NCI-H1417 treated with DMSO at 0.1 percent for 48 hours (cell line): ENCODE measurements at places on chromosomes 16 and 17.

DNA sequence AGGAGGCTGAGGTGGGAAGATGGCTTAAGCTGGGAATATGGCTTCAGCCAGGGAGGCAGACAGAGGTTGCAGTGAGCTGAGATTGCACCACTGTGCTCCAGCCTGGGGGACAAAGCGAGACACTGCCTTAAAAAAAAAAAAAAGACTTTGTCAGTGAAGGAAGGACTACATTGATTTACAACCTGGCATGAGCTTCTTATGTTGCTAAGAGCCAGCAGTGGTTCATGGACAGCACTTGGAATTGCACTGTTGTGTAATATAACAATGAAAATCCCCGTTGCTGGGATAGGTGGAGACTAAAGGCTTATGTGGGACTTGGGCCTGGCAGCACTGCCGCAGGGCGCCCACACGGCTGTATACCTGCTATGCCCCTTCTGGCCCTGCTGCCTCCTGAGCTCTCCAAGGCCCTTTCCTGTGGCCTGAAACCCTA is 14.1 kb upstream of the SLC16A5 start:
- no peak for DNase-seq

DNA sequence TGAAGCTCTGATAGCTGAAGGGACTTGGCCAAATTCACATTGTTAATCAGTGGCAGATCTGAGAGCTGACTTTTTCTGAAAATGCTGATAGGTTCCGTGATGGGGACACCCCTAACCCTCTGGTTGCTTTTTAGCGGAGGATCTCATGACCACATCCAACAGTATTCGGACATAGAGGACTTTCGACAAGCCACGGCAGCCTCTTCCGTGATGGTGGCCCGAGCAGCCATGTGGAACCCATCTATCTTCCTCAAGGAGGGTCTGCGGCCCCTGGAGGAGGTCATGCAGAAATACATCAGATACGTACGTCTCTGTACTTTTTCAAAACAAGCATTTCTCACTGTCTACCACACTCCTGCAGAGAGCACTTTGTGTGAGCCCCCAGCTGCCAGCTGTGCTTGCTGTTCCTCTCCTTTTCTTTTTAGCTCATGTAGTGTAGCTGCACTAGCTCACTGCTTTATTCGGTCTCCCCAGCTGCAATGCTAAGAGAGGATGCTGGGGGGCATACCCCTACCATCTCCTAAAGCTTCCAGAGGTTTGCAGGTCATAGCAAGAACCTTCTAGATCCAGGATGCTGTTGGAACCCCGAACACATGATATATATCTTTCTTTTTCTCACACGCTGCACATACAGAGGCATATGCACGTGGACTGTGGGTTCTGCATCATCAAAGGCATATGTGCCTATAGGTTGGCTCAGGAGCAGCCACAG is 14.2 kb upstream of the NFATC3 start:
- no peak for DNase-seq

DNA sequence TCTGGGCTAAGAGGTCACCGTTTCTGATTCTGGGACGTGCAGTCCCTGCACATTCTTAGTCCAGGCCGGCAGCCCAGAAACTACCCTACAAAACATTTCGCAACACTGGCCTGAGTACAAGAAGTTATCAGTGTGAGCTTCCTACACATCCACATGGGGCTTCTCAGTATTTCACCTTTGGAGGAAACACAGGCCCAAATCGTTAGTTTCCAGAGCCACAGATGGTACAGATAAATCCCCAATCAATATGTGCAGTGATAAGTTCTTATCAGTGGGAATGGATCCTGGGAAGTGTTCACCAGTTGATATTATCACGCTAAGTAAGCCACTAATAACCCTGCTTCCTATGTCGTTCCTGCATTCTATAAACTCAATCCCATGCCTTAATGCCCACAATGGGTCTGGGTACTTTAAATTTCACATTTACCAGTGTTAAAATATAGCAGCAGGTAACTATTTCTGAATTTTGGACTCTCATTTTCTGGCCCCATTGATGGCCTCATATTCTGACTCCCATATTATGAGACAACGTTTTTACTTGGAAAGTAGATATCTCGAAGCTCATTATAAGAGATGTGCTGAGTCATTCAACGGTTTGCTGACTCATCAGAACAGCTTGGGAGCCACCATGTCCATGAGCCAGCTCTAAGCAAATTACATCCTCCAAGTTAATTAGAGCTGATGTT is 370.2 kb upstream of the MAF start:
- DNase-seq = no peak

DNA sequence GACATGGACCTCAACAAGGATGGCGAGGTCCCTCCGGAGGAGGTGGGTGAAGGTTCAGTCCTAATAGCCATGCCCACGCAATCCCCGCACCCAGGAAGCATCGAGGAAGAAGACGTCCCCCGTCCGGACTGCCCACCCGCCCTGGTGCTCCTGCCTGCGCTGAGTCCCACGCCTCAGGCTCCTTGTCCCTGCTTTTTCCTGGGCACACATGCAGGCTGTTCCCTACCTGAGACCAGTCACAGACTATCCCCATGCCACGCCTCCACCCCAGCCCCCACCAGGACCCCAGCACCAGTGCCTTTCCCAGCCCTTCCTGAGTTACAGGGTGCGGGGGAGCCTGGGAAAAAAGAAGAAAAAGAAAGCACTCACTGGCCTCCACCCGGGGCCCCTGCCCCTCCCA is 9.0 kb downstream of the FKBP10 start:
- no peak for DNase-seq

DNA sequence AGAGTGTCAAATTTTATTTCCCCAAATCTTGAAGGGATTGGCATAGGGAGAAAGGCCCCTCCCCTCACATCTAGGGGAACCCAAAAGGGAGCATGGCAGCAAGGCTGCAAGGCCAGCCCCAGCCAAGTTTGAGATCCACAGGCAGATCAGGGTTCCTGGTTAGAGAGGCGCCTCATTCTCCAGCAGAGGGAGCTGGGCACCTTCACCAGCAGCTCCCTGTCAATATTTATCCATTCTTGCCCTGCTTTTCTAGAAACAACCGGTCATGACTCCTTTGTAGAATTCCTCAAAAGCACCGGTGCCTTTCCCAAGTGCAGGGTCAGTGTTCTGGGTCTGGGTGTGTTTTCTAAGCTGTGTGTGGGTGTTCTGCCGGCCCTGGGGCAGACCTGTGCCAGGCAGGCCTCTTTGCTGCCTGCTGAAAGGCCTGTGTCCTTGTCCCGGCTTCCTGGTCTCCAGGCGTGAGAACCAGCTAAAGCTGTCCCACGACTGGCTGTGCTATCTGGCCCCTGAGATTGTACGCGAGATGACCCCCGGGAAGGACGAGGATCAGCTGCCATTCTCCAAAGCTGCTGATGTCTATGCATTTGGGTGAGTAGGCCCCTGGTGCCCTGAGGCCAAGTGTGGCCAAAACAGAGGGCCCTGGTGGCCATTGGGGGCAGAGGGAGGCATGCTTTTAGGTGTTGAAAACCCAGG is 21.2 kb upstream of the LGALS9 start:
- DNase-seq = no peak

DNA sequence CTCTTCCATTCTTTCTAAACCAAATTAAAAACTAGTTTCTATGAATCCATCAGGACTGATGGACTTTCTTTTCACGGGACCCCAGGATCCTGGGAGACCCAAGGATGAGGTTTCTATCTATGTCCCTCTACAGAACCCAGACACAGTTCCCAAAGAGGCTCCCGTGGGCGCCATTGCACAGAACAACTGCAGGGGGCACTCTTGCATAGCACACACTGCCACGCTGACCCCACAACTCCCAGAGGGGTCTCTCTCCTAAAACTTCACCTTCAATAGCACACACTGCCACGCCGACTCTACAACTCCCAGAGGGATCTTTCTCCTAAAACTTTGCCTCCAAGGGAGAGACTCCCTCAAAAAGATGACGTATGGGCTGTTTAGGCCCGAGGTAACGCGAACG is 9.0 kb downstream of the ABR start:
- no peak for DNase-seq

DNA sequence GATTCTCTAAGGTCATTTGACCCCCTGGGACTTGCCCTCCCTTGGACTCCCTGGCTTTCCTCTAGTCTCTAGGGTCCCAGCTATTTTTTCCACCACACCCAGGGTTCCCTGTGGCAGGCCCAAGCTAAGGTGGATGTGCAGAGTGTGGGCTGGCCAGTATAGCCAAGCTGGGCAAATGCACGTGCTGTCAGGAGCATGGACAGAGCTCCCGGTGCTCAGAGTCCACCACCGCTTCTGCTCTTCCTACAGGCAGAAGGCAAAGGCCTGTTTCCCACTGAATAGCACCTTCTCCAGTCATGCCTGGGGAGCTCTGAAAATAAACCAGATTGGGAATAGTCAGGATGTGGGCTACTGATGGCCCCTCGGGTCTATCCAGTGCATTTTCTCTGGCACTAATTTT is 53.3 kb downstream of the GNAO1 start:
- DNase-seq = no peak

GRCh38 chr17:73630965-73631595 is 13.2 kb downstream of the SDK2 start:
- DNase-seq = no peak

- no peak for DNase-seq
Measured at GRCh38 chr16:977081-977701, 4.4 kb upstream of the SOX8 start.

- no peak for DNase-seq
Measured at GRCh38 chr17:350706-351448, 1.7 kb downstream of the RPH3AL start.

DNA sequence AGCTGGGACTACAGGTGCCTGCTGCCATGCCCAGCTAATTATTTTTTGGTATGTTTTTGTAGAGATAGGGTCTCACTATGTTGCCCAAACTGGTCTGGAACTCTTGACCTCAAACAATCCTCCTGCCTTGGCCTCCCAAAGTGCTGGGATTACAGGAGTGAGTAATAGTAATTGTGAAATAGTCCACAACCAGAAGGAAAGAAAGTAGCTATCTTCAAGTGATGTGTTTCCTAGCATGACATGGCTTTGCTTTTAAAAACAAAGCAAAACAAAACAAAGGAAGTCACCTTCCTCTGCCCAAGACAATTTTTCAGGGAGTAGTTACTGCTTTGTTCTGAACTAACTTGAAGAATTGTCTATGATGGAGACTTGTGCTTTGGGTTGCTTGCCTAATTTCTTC is 27.0 kb downstream of the ATP6V0A1 start:
- no peak for DNase-seq

DNA sequence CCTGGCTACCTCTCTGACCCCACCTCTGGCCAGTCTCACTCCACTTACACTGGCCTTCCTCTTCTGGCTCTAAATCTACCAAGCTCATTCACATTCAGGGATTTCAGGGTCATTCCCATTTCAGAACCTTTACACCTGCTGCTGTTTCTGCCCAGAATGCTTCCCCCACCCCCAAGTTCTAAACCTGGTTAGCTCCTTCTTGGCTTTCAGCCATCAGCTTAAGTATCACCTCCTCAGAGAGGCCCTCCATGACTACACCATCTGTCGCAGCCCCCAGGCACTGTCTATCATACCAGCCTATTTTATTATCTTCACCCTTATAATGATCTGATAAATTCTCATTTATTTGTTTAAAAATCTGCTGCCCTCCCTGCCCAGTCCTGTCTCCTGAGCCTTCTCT is 23.3 kb upstream of the NGFR start:
- DNase-seq = no peak

DNA sequence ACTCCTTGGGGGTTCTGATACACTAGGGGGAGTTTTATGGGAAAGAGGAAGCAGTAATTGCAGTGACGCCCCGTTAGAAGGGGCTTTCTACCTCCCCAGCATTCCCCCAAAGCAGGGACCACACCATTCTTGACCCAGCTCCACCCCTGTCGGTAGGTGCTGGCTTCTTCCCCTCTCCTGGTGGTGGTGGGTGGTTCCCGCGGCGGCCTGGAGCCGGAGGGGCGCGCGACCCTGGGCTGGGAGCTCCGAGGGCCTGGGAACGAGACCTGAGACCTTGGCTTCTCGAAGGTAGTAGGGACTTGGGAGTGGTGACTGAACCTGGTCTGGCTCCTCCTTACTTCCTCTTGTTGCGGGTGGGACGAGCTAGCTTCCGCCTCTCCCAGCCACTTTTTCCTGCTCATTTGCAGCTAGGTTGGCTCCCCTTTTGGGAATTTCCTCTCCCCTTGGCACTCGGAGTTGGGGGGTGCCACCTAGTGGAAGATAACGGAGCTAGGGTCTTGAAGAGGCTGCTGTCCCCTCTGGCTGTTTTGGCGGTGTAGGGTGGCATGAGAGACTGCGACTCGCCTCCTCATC is 438 bp downstream of the GRN start:
- no peak for DNase-seq

DNA sequence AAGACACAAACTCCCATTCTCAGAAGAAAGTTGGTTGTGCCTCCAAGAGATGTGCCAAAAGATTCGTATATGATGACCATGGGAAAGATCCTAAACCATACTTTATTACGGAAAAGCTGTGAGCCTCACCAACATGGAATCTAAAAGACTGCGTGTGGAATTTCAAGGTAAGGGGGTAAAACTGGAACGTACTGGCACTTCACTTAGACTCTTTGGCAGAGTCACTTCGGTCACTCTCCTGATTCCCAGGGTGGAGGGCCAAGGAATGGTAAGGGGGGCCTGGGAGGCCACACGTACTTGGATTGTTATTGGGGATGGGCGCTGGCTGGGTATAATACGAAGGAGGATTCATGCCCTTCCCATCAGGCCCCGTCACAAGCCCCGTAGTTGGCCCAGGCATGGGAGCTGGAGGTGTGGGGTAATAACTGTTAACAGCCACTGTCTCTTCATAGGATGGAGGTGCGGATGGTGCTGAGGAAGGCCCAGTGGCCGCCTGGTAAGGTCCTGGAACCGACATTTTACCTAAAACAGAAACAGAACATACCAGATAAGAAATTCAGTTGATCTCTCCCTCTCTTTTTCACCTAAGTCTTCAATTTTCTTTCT is 30.4 kb downstream of the LITAF start:
- no peak for DNase-seq

- DNase-seq = no peak
Measured at GRCh38 chr17:37278247-37278894, 97.4 kb upstream of the C17orf78 start.

- DNase-seq = peak; percentile 44
Measured at GRCh38 chr17:3965118-3965800, 1.0 kb upstream of the ATP2A3 start.

DNA sequence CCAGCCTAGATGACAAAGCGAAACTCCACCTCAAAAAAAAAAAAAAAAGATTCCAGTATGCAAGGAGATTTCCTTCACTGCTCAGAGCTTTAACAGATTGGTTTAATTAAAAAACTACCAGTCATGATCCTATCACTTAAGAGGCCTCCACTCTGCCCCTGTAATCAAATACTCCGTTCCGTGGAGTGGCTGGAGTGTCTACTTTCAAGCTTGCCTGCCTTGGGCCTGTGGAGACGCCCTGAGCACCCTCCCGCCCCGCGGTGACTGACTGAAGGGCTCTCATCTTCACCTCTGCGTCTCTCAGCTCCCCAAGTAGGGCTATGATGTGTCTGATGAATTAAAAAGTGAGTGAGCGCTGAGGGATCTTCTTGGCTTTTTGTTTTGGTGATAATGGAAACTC is 25.3 kb upstream of the TRPV3 start:
- no peak for DNase-seq

- DNase-seq = no peak
Measured at GRCh38 chr17:81291662-81292061, 3.4 kb downstream of the SLC38A10 start.
